ENCODE measurements at places on chromosomes 3 and 15.
A peak's percentile ranks its signal among the peaks of the same experiment; 100 is the strongest.

DNA sequence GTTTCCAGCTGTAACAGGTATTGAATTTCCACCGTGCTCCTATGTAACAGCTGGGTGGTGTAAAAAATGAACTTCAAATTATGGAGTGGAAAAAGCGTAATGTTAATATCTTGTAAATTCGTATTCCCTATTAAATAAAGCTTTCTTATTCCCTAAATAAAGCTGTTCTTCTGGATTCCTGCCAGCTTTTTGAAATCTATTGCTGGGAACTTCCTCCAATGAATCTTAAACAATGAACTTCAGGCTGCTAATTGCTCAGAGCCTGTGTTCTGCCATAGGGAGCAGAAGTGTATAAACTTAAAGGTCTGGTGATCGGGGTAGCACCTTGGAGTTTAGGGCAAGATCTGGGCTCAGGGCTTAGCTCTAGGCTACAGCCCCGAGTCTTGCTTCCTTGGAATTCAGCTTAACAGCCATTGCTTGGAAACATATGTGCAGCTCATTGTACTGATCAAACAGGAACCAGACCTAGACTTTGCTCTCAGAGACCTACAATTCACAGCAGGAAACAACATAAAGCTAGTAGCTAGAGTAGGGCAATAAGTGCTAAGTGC lies 1.4 kb downstream of the ARL14 start:
- DNase-seq: peak; percentile 38

DNA sequence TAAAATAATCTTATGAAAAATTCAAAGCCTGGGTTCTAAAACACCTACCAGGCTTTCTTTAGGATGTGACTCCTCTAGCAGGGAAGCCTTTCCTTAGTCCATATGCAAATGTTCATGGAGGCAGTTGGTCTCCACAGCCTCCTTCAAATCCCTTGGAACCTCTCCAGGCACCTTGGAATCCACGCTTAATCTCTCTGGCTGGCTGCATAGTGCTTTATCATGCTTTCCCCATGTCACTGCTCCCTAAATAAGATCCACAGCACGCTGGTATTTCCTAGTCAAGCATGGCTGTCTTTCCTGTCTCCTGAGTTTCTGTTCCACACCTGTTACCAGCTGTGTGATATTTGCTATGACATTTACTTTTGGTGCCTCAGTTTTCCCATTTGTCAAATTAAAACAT lies 71.3 kb downstream of the CLSTN2 start:
- no peak for DNase-seq

GRCh38 chr3:114242947-114243346 lies 5.6 kb upstream of the ZNF80 start:
- DNase-seq: no peak

DNA sequence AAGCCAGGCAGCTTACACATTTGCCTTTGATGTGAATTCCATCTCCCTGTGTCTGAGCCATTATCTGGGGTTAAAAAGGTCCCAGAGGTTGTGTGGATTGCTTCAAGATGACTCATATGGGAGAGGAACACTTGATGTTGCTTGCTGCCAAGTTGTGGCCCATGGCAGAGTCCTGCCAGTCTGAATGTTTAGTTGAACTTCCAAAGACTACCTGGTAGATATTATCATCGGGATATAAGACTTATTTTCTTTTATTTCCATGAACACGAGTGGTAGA lies 85.6 kb downstream of the TJP1 start:
- DNase-seq: peak; percentile 51

DNA sequence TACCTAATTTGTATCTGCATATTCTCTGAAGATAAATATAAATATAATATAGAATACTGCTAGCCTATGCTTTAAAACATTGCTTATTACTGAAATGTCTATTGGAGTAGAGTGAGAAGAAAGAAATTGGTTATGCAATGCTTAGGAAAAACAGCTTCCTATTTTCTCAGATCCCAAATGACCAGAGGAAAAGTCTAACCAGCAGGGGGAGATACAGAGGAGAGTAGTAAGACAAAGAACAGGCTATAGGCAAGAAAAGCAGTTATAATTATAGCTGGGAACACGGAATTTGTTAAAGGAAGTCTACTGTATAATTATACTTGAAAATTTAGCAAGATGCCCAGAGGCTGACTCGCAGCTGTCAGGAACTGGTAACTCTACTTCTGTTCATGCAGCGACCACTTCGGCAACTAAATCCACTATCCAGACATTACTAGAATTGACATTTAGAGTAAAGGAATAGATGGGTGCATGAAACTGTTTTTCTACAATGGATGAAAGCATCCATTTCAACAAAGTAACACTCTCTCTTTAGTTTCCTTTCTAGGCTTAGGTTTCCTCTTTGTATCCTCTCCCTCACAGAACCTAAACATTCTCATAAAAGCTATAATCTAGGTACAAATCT lies 97.2 kb downstream of the TBC1D5 start:
- peak; percentile 56 for DNase-seq

DNA sequence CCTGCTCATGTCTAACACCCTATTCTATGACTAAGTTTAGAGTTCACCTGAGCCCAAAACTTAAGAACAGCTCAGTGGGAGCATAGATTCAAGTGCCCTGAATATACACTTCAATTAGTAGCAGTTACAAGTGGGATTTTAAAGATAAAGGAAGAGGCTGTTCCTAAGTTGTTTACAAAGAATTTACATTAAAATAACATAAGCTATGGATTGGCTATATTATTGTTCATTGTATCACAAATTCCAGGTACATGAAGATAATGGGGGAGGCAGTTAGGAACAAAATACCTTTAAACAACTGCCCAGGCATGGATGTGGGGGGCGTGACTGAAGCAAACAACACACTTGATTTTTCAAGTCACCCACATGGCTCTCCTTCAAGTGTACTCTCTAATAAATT lies 52.7 kb downstream of the ROPN1B start:
- no peak for DNase-seq

DNA sequence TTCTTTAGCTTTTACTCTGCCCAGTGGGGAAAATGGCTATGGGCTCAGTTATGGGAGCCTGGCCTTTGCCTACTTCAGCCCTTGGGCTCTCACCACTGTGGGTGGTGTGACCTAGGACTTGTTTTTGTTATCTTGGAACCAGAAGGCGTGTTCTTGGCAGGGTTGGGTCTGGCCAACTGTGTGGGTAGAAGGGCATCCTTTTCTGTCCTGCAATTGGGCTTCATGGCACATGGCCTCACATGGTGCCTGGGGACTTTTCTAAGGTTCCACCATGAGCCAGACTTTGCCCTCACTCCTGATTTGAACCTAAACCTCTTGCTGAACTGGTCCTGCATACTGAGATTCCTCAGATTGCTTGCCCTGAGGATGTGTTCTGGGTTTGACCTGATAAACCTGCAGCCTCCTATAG lies 1.7 kb downstream of the GLYCTK start:
- no peak for DNase-seq

DNA sequence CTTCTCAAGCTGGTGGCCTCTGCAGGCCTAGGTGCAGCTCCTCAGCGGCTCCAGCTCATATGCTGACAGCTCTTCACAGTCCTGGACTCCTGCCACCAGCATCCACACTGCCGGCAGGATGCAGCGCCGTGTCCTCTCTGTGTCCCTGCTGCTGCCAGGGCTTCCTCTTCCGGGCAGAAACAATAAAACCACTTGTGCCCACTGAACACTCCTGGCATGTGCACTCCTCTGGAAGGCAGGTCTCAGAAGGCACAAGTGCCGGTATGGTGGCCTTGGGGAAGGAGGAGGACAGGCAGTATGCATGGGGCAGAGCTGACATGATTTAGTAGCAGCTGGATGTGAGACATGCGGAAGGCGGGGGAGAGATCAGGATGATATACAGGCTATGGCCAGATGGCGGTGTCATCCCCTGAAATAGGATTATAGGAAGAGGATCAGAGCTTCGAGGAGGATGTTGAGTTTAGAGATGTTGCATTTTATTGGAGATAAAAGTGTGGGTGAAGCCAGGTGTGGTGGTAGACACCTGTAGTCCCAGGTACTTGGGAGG lies 7.5 kb upstream of the MAN2A2 start:
- DNase-seq: no peak

DNA sequence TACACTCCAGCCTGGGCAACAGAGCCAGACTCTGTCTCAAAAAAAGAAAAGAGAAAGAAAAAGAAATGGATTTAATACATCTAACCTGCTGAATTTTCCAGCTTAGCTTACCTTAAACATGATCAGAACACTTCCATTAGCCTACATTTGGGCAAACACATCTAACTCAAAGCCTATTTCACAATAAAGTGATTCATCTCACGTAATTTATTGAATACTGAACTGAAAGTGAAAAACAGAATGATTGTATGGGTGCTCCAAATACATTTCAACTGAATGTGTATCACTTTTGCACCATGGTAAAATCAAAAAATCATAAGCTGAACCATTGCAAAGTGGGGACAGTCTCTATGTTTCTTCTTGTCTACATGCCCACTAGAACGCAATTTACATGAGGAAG lies 9.0 kb downstream of the PIK3R4 start:
- no peak for DNase-seq

- no peak for DNase-seq
Measured at GRCh38 chr15:84582583-84583157, 18.1 kb upstream of the ZSCAN2 start.

GRCh38 chr3:23937296-23937695 lies 7.8 kb upstream of the NR1D2 start:
- DNase-seq: no peak

GRCh38 chr15:38690719-38691332 lies 126.2 kb upstream of the RASGRP1 start:
- DNase-seq: peak; percentile 51

DNA sequence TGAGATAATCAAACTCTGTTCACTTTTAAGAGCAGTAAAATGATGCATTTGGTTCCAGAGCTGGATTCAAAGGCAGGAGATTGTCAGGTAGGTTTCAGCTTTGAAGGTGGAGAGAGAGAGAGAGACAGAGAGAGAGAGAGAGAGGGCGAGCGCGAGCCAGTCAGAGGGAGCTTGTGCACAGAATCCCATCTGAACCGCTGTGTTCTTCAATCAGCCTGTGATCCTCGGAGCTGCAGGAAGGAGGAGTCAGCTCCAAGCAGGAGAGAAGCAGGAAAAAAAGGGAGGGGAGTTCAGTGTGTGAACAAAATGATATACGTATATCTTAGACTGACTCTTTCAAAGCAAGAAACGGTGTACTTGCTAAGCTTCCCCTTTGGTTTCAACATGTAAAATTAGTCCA lies at the start of gene GPR149:
TSS of gene GPR149 (minus strand) at position 177 of the 400 bp plus-strand sequence. CDS start 575 bp downstream, outside the sequence.
- no peak for DNase-seq

GRCh38 chr15:69748131-69748530 lies 295.5 kb downstream of the RPLP1 start:
- DNase-seq: no peak

DNA sequence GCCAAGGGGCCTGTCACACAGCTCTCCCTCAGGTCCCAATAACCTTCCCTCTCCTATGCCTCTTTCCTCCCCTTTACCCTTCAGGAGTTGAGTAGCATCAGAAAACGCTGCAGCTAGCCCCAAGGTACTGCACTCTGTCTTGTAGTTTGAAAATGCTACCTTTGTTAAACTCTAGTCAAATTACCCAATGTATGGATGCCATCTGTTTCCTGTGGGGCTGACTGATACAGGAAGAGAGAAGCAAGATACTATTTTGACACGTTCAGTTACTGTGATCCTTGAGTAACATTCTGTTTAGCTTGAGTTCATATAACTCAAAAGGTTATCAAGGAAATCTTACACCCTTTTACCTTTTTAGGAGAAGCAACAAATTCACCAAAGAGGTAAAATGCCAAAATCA lies 493.1 kb downstream of the FHIT start:
- no peak for DNase-seq

DNA sequence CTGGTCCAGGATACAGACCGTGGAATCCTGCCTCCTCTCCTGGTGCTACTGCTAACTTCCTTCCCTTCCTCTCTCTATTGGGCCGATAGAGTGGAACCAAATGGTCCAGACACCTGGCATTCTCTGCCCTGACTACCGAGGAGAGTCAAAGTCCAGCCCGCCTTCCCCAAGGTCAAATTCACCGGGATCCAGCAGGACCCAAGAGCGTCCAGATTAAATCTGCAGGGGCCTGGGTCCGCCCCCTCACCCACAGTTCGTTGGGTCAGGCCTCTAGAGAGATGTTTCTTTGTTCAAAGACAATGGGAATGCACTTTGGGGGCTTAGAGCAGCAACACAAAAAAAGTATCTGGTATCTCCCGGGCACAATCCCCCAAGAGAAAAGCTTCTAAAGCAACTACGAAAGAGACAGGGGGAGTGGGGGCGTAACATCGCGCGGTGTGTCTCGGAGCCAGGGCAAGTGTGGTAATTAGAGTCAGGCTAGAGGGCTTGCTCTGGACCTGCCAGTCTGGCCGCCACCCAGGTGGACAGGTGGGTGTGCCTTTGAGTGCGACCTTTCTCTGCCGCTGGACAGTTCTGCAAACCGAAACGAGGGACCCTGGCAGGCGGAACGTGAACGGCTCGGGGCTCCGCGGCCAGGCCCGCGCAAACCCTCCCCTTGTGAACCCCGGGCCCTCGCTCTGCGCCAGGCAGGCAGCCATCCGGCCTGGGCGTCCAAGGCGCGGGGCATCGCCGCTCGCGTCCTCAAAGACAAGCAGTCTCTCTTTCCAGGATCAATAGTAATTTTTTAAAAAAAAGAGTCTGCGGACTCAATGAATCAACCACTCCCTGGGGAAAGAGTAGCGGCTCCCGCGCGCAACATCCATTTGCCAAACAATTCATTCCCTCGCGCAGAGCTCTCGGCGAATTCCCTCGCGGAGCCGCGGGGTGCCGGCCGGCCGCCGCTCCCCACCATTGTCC lies 806 bp downstream of the KLHL25 start:
- DNase-seq: peak; percentile 30

DNA sequence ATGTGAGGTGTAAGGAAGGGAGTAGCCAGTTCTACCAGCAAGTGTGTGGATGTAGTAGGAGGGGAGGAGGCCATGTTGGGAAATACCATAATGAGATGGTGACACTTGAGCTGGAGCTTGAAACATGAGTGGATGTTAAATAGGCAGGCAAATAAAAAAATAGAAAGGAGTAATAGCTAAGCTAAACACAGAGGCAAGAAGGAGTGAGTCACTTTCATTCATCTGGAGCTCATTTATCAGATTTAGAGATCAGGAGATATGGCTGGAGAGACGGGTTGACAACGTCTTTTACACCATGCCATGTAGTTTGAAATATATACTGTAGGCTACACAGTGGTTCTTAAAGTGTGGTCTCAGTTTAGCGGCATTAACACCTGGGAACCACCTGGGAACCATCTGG lies 390.5 kb downstream of the DIPK2A start:
- peak; percentile 32 for DNase-seq

GRCh38 chr3:106640353-106640752 lies 736.9 kb upstream of the CCDC54 start:
- DNase-seq: no peak

DNA sequence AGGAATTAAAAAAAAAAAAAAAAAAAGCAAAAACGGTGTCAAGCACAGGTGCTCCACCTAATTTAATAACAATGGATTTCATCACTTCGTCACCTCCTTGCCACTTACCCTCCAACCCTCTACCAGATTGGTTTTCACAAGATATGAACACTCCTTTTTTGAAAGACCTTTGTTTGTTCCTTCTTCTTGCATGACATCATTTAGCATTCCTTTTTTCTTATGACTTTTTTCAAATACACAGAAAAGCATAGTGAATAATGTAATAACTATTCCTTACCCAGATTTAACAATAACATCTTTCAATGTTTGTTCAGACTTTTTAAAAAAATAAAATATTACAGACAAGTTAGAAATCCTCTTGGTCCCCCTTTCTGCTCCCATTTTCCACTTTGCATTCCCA lies 16.3 kb downstream of the COL6A6 start:
- no peak for DNase-seq
